Activated T-cell treated with anti-CD3 and anti-CD28 coated beads for 24 hours (primary cell): ENCODE measurements at places on chromosomes 5 and 9.

DNA sequence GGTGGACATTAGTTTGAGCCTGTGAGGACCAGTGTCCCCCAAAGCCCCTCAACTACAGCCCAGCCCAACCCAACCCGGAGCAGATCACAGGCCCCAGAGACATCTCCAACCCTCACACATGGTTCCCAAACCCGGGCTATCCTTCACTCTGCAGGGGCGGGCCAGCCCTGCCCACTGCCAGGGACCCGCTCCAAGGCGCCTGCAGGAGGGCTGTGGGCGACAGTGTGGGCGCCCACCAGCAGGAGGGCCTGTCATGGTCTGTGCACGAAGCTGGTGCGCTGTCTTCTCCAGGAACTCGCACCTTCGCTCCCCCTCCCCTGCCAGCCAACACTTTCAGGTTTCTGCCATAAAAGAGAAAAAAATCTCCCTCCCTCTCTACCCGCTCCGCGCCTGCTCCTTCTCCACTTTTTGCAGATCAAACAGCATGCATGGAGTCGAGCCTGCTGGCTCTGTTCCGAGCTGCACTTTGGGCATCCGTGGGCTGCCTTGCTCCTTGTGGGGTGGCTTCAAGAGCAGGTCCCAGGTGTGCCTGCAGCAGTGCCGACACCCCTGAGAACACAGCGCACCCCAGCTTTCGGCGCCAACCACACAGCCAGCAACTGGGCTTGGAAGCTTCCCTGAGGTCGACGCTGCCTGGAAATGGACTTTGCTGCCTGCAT is 133.7 kb upstream of the PPP1R26 start:
- DNase-seq, result no peak

DNA sequence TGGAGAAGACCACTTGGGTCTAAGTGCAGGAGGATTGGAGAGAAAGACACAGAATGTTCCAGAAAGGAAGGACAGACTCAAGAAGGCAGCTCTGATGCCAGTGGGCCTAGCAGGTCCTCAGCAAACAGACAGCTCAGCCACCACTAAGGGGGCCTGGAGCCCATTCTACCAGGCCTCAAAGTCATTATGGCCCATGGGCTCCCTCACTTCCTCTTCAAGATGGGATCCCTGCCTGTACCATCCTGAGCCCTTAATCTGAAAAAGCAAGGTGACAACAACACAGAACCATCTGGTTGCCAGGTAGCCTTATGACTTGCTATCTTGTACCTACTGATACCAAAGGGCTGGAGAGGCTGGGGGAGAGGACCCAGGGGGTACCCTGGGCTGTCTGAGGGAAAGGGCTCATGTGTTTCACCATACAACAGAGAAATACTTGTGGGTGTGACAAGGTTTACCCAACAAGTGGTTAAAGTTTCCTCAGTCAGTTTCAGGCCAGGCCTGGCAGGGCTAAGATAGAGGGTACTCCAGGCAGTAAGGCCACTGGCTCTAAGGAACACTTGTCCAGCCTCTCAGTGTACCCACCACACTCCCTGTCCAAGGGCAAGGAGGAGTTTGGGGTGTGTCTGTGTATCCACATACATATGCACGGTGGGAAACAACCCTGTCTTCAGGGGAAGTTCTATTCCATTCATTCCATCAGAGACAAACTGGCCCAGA is 30.7 kb downstream of the TCF7 start:
- no peak for DNase-seq

DNA sequence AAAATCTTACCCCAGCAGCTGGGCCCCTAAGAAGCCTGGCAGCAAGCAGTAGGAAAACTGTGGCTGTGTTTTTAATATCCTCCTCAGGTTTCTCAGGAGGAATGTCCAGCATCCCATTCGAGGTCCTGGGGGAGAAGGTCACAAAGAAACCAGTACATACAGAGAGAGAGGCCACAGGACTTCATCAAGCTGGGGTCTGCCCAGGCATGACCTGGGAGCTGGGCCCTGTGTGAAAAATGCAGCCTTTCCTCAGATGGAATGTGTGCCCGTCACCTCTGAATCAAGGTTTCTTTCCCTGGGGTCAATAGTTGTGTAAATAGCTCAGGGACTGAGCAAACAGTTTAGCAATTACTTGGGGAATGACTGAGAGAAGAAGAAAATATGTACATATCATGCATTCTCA is 33.9 kb upstream of the RAD23B start:
- DNase-seq, result no peak

- DNase-seq, result no peak
These were observed 245.3 kb downstream of the ENC1 start for GRCh38 chr5:74394916-74395880.

GRCh38 chr9:124282442-124283227 is 24.9 kb downstream of the NEK6 start:
- no peak for DNase-seq

DNA sequence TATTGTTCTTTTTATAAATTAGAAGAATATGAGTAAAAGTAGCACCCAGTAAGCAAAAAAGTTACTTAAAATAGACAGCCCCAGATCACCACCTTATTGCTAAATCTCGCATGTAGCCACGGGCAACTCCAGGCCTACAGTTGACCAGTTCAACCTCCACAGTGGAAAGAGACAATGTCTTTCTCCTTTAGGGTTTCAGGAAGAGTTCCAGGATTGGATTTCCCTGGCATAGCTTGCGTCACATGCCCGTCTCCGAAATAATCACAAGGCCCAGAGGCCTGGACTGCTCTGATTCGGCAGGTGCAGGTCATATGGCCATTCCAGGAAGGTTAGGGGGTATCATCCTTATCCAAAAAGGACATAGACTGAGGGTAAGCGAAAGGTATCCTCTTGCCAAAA is 9.9 kb upstream of the PFDN1 start:
- DNase-seq, result no peak

GRCh38 chr5:180093651-180094382 is 22.3 kb upstream of the RNF130 start:
- DNase-seq, result no peak

DNA sequence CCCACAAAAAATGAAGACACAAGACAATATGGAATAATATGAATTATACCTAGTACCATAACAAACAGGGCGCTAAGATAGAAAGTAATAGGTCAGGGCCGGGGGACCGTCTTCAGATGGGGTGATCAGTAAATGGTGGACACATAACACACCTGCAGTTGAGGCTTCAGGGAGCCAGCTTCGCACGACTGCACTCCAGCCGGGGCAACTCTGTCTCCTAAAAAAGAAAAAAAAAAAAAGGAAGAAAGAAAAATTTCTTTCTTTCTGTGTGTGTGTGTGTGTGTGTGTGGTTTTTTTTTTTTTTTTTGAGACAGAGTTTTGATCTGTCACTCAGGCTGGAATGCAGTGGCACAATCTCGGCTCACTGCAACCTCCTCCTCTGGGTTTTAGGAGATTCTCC is 75.0 kb upstream of the HSPA9 start:
- DNase-seq, result no peak

- DNase-seq, result no peak
These were observed 173.5 kb downstream of the C5orf15 start for GRCh38 chr5:133794771-133795415.

DNA sequence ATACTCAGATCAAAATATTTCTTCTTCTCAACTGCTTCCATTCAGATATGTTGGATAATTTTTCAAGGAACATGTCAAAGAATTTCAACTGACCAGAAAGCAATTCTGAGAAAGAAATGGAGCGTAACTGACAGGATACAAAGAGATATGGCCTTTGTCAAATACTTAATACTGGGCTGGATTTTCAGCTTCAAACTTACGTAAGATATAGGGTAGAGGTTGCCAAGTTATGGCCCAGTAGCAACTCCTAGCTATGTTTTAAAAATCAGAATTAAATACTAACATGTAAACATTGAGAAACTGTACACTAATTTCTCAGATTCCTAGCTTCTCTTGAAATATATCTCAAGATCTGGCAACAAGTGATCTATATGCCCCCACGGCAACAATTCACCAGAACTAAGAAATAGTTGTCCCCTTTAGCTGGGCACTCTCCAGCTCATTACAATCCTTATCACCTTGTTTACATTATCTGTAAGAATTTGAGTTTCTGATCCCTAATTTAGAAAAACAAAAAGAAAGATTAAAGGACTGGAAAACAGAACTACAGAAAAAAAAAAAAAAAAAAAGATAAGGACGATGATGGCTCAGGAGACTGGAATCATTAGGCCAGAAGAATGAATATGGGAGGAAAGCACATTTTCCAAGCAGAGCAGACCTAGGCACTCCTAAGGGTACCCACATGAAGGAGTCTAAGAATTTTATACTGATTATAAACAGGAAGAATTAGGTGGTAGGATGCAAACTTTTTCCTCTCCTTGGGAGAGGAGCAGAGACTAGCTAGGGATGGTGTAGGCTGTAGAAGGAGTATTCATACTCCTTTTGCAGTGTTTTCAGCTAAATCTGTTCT is 23.0 kb downstream of the INIP start:
- no peak for DNase-seq

- DNase-seq, result no peak
These were observed 106.5 kb downstream of the FANCC start for GRCh38 chr9:95211028-95211427.

DNA sequence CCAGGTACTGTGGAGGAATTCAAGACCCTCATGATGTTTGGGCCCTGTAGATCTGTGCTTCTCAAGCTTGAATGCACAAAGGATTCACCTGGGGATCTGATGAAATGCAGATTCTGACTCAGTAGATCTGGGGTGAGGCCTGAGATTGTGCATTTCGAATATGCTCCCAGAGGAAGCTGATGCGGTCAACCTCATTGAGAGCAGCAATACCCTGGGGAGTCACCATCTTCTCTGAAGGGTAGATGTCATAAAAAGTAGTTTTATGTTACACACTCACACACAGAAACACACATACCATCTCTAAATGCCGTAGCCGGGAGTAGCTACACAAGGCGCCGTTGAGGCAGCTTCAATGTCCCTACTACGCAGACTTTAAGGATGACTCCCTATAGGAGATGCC is 55.8 kb upstream of the CPEB4 start:
- DNase-seq, result no peak
